ENCODE measurements at places on chromosomes 3 and 15.

GRCh38 chr15:69346112-69346511 is 47.4 kb downstream of the PAQR5 start:
- DNase-seq: no peak

DNA sequence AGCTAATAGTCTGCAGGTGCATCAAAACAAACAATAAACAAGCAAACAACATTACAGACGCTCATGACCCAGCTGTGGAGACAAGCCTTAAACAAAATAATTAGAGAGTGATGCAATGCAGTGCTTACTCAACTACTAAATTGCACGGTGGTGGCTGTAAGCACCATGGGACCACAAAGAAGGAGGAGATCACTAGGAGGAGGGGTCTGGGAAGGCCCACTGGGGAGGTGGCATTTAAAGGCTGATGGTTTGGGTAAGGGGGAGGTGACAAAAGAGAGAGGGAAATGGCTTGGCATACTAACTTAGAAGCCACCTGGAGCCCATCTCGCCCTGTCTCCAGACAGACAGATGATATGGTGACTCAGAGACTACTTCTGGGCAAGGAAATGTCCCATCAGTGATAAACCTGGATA is 516.7 kb downstream of the FOXP1 start:
- DNase-seq: no peak

- DNase-seq: no peak
Observed at GRCh38 chr3:190116551-190117067, 4.1 kb downstream of the P3H2 start.

GRCh38 chr3:23183731-23184130 is 19.4 kb upstream of the UBE2E2 start:
- DNase-seq: no peak

DNA sequence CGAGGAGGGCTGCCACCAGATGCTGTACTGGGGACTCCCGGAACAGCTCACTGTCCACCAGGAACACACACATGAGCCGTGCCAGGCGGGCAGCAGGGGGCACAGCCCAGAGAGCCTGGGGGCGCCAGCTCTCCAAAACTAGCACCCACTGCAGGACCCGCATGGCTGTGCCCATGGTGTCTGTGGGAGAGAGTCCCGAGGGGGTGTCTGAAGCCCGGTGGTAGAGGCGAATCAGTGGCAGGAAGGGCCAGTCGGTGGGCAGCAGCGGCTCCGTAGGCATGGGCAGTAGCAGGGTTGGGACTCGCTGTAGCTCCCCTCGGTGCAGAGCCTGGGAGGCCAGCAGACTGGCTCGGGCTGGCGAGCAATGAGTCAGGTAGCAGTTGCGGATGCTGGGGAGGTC is 7.0 kb upstream of the LTK start:
- DNase-seq: no peak

DNA sequence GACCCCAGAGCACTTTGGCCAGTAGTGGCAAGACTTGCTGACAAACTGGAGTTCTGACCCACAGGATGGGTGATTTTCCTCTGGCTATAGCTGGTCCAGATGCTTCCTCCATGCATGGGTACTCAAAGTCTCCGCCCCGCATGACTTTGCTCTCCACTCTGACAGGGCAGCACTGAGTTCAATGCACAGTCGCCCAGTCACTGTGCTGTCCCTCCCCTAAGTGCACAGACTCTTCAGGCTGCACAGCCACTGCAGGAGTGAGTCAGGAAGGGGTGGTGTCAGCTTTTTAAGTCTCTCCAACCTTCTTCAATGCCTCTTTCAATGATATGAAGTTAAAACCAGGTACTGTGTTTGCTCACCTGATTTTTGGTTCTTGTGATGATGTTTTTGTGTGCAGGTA is 17.8 kb downstream of the TEX9 start:
- no peak for DNase-seq

DNA sequence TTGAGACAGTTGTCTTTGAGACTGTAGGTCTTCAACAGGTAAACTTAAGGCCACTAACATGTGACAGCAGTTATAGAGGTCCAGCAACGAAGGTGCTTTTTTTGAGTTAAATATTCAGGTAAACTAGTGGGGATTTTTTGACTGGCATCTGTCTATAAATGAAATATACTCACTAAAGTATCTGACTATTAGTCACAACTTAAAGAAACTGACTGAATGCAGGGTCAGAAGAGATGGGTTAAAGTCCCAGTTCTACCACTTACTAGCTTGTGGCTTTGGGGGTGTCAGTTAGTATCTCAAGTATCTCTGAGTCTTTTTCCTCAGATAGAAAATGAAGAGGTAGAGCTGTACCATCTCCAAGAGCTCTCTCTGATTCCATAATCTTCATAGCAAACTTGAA is 18.0 kb downstream of the MIX23 start:
- DNase-seq: no peak

DNA sequence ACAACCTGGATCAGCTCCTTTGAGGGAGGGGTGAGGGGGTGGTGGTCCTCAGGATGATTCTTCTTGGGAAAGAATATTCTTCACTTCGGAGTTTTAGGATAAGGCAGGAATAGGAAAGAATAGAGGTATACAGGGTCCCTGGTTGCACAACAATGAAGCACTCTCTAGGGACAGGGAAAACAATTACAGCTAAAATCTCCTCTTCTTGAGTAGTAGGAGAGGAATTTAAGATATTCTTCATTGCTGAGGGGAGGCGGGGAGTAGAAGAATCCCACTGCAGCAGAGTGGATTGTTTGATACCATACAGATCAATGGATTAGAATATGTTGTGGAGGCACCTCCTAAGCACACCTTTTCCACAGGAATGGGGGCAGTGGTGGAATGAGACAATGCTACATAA is 20.5 kb downstream of the SLC9C1 start:
- no peak for DNase-seq

- DNase-seq: no peak
Observed at GRCh38 chr3:100009276-100010086, 104.8 kb downstream of the FILIP1L start.

DNA sequence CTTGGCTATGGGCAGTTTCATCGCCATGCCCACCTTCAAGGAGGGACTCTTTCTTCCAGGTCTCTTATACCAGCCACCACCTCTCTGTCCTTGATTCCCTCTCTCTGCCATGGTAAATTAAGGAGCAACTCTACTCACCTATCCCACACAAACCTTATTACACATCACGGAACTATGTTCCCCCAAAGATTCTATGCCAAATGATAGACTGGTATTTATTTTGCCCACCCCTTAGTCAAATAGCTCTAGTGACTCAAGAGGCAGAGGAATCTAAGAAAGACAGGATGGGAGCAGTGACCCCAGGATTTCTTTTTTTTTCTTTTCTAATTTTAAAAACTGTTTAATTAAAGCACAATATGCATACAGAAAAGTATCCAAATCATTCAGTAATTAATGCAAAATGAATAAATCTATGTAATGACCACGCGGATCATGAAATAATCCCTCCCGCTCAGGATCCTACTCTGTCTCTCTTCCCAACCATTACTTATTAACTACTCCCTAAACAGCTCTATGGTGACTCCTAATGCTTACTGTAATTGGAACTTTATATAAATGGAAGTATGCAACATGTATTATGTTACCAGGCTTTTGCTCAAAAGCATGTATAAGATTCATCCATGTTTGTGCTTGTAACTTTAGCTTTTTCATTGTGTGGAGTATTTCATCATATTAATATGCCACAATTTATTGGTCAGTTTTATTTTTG is 410.8 kb upstream of the RASGRP1 start:
- no peak for DNase-seq
